ENCODE measurements at places on chromosomes 16 and 17.

DNA sequence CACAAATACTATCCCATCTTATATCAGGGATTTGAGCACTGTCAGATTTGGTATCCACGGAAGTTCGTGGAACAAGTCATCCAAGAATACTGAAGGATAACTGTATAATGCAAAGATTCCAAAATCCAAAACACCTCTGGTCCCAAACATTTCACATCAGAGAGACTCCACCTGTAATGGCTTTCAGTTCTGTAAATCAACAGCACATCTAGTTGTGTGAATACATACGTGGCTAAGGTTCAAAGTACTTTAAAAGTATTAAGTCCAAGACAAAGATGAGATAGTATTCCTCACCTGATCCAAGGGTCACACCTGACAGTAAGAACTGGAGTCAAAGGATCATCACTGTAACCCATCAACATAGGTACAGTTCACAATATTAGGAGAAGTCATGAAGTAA, 54.8 kb downstream of the KANSL1 start:
- DNase-seq: no peak

DNA sequence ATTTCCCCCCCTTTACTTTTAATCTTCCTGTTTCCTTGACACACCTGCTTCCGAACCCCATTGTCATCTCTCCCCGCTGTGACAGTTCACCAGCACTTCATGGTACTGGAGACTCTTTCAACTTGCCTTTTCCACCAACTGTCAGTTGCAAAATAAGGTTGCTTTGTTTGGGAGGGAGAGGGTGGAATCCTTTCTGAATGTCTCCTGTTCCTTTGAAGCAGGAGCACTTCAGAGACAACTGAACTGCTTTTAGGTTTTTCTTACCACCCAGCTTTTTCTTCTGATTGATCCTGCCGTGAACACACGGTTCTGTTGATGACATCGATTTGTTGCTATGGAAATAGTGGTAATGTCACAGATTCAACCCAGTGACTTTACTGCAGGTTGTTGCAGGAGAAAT, 42.0 kb downstream of the RPA1 start:
- DNase-seq: no peak

GRCh38 chr17:59846394-59847165, 46.2 kb downstream of the TUBD1 start:
- DNase-seq: no peak

GRCh38 chr17:36999471-36999870, 50.7 kb downstream of the AATF start:
- no peak for DNase-seq

- no peak for DNase-seq
Measured at GRCh38 chr17:82691714-82692113, 6.8 kb downstream of the RAB40B start.

DNA sequence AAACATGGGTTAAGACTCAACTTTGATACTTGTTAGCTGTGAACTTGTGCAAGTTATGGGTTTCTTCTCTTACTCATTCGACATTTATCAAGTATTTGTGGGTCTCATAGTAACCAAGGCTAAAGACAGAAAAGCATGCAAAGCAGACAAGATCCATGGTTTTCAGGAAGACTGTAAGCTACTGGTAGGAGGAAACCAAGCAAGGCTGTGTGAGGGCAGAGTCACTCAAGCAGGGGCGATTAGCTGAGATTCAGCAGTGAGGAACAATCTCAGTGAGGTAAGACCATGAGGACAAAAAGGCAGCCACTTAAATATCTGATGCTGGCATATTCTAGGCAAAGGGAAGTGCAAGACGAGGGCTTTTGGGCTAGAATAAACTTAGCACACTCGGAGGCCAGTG, 29.5 kb downstream of the MBTD1 start:
- DNase-seq: no peak

DNA sequence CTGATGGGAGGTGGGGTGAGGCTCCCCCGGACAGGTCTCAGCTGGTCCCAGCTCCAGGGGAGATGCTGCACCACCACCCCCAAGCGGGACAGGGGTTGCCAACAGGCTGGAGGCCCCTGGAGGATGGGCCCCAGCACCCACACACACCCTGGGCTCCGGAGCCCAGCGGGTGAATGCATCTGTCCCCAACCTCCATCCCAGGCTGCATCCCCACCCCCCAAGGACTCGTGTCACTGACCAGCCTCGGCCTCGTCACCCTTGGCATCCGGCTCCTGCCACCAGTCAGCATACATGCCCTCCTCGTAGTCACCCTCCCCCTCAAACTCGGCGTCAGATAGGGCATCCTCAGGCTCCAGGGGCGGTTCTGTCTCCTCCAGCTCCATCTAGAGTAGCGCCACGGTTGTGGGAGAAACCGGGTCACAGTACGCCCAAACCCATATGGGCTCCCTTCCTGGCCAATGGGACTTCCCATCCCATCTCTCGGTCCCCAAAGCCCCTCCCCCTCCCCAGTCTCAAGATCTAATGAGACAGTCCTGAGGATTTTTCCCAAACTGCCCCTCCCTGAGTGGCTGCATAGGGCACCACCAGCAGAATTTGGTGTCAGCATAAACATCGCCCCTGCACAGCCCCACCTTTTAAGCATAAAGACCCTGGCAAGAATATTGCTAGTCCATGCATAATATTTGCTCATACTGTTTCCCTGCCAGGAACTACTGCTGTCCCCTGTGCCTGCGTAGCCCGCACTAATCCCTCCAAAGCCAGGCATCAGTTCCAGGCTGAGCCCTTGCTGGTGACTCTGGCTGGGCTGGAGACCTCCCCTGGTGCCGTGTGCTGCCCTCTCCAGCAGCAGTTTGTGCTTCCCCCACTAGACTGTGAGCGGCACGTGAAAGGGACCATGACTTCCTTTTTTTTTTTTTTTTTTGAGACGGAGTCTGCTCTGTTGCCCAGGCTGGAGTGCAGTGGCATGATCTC, 8.4 kb downstream of the P3H4 start:
- no peak for DNase-seq
